MM.1S (cell line): ENCODE measurements at places on chromosomes 2 and 18.

- DNase-seq = no peak
Observed at GRCh38 chr2:42183775-42184174, 14.6 kb downstream of the EML4 start.

DNA sequence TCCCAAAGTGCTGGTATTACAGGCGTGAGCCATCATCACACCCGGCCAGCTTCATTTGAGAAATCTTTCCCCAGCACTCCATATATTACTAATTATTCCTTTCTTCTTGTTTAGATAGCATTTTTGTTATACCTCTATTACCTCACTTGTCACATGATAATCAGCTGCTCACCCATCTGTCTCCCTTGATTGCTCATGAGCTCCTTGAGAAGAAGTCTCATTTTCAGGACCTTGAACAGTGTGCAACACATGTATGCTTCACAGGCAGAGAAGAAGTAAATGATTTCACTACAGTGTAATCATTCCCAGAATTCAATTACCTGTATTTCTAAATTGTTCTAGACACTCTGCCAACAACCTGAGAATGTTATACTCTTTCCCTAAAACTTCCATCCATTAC lies 6.2 kb downstream of the PAIP2B start:
- no peak for DNase-seq

DNA sequence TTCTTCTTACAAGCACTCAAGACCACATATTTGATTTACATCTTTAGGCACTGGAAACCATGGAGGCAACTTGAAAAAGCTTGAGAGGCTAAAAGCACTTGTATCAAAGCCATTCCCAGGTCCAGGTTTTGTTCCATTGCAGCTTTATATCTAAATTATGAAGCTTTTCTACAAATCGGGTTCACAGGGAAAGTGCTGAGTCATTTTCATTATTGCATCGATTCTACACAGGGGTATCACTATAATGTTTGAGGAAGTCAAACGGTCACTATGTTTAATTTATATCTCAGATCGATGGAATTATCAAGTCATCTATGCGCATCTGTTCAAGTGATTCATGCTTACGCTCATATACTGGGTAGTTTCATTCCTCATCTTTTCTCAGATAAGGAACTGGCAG lies 118.7 kb downstream of the VWC2L start:
- DNase-seq = no peak

DNA sequence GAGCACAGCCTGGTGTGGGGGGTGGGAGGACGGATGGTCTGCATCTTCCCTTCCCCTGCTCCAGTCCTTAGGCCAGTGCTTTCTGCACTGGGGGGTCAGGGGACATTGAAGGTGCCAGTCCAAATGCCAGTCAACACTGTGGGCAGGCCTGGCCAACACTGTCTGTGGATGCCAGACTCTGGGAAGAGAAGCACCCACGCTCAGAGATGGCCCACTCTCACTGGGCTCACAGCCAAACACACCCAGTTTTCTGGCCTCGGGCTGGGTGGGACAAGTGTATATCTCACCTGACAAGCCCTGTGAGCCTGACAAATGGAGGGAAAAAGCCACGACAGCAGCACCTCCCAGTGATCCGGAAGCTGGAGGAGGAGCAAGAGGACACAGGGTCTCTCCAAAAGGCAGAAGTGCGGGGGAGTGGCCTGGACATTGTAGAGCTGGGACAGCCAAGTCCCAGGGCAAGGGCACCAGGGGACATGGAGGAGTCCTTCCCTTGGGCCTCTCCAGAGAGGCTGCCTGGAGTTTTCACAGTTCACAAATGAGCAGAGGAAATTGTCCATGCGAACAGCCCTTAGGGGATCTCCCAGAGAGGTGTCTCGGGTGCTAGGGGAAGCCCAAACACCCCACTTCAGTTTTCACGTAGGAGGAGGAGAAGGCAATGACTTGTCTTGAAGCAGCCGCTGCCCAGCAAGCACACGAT lies 79.3 kb downstream of the SDC1 start:
- DNase-seq = no peak

GRCh38 chr18:13720123-13720522 lies 6.2 kb downstream of the FAM210A start:
- DNase-seq = no peak

GRCh38 chr18:6352275-6352674 lies 62.4 kb downstream of the L3MBTL4 start:
- DNase-seq = no peak

- DNase-seq = no peak
Observed at GRCh38 chr2:226380679-226381078, 418.9 kb downstream of the IRS1 start.
